ENCODE measurements at places on chromosomes 2 and 18. TPM values are rescaled to one million over a fixed set of nuclear protein-coding genes. Genes with fewer than 3 reads are reported as not detected.

DNA sequence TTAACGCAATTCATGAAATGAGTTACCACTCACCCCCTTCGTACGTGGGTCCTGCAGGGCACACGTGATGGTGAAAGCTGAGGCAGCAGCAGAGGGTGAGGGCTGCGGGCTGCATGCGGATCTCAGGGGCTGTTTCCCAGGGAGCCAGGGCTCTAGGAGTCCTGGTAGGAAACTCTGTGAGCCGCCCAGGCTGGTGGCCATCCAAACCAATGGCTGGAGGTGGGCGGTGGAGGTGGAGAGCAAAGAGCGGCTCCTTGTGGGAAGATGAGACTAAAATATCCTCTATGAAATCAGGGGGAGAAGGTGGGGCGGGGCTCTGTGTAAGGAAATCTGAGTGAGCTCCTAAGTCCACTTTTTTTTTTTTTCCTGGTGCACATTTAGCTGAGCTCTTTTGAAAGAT, 120.1 kb upstream of the SLC1A4 start:
- DNase-seq: no peak

GRCh38 chr18:76231402-76231801, 263.6 kb downstream of the ZNF516 start:
- DNase-seq: no peak

DNA sequence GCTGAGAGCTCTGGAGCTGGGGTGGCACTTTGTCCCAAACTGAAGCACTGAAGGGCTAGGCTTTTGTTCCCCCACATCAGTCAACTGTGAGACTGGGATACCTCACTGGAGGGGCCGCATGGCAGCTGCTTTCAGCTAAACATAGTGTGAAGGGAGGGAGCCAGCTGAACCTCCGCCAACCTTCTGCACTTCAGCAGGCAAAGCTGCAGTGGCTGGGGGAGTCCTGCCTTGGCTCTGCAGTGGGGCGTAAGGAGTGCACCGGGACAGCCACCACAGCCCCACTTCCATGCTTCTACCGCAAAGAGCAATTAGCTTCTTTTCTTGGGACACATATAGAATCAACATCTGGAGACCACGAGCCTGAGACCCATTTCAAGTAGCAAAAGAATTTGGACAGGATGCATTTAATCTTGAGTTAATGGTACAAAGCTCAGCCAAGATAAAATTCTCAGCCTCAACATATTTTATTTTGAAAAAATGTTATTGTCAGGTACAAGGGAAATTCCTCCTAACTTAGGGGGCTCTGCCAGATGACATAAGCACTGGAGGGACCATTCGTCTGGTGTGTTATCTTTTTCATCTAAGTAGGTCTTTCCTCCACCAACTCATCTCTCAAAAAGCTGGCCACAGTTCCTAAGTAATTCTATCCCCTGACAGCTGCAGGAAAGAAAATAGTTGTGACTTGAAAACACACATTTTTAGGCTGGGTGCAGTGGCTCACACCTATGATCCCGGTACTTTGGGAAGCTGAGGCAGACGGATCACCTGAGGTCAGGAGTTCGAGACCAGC, 25.6 kb upstream of the MYCN start:
- no peak for DNase-seq

GRCh38 chr2:111162718-111163331, 42.1 kb downstream of the BCL2L11 start:
- peak; percentile 30 for DNase-seq

CFAP65 gene
- 0.59 TPM for total RNA-seq
